ENCODE measurements at places on chromosomes 16 and 17.

DNA sequence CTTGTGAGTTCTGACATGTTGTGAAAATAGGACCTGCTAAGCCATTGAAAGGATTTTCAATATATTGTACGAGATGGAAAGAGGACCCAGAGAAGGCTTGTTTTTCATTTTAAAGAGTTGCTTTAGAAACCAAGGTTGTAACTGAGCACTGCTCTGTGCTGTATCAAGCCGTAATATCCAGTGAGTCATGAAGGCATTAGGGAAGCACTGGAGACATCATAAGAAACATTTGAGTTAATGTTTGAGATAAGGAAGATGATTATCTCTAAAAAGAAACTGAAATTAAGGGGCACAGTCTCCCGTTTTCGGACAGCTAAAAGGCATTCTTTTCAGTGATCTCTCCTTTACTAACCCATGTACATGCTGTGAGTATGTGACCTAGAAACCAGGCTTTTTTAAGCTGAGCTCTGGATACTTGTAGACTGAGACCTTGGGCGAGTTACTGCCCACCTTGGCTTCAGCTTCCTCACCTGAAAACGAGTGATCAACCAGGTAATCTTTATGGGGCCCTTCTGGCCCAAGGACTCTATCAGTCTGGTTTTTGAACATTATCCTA is 149.2 kb upstream of the TBX2 start:
- no peak for DNase-seq

DNA sequence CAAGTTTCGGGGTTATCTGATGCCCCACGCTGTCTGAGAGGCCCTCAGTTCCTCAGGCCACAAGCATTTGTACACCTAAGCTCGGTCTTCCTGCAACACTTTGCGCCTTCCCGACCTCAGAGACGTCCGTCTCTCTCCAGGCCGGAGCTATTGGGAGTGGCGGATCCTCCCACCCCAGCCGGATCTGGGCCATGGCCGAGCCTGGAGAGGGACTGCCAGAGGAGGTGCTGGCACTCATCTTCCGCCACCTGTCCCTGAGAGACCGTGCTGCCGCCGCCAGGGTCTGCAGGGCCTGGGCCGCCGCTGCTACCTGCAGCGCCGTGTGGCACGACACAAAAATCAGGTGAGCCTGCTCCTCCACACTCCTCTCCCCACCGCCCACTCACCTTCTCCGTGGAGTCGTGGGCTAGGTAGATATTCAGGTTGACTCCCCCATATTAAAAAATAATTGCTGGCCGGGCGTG is 1.9 kb downstream of the FBXL8 start:
- DNase-seq: no peak

DNA sequence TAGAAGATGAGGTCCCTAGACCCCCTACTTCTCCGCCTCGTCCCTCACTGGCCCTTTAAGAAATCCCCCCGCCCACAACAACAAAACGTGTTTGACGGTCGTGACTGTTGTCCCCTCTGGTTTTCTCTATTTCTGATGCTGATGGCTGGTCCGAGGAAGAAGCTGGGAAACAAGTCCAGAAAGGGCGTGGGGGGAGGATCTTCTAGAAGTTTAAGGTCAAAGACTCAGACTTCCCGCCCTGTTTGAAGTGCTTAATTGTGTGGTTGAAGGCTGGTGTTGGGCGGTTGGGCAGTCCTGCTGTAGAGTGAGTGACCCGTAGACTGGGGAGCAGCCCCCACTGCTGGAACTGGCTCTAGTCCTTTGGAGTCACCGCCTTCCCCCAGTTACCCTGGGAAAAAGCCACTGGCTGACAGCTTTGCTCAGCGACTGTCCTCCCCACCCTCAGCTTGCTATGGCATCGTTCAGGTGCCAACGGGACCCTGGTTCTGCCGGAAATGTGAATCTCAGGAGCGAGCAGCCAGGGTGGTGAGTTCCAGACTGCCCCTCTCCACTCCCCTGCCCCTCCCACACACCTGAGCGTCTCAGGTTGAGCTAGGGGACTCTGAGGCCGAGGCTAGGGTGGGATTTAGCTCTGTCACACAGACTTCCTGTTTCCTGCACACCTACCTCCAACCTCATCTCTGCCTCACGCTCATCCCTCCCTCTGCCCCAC is 1.6 kb downstream of the MLLT6 start:
- DNase-seq: no peak

DNA sequence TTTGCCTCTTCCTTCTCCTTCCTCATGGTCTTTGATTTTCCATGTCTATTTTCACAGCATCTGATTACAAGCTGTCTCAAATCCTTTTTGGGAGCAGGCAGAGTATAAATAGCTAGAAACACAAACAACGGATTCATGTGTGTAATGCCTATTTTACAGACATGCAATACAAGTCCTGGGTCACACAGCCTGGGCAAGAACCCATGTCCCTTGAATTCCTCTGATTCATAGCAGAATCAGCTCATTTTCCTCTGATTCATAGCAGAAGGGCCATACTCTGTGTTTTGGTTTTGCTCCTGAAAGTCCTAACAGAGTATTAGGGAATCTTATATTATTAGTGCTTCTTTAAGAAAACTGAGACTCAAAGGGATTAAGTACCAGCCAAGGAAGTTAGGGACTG is 71.3 kb downstream of the IRX5 start:
- no peak for DNase-seq

- peak; percentile 48 for DNase-seq
Measured at GRCh38 chr17:75033346-75034235, 13.2 kb downstream of the ATP5PD start.

- peak; percentile 67 for DNase-seq
Measured at GRCh38 chr16:22190081-22190775, 15.8 kb upstream of the EEF2K start.

DNA sequence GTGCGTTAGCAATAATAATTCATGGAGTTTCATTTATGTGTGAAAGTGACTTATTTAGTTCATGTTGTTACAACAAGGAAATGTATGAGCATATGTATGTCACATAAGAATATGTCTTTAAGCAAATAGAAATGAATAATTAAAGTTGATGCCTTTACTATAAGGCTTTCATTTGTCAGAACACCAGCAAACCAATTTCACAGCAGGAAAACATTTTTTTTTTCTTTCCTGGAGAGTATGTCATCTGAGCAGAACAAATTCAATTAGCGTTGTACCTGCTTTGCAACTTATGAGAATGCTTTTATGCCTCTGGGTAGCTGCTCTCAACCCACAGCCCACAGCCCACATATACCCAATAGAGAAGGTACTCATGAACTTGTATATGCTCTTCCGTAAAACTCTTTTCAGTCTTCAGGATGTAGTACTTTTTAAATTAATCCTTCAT is 26.3 kb upstream of the APOH start:
- DNase-seq: no peak

GRCh38 chr16:57284209-57284951 is at the start of gene PLLP:
Gene PLLP (minus strand): TSS chr16:57284672. CDS start chr16:57284540, 132 bp downstream.
- no peak for DNase-seq

GRCh38 chr17:63991611-63992010 is 6.5 kb upstream of the PRR29 start:
- DNase-seq: no peak

GRCh38 chr16:50282010-50282538 is 15.7 kb downstream of the ADCY7 start:
- peak; percentile 85 for DNase-seq

DNA sequence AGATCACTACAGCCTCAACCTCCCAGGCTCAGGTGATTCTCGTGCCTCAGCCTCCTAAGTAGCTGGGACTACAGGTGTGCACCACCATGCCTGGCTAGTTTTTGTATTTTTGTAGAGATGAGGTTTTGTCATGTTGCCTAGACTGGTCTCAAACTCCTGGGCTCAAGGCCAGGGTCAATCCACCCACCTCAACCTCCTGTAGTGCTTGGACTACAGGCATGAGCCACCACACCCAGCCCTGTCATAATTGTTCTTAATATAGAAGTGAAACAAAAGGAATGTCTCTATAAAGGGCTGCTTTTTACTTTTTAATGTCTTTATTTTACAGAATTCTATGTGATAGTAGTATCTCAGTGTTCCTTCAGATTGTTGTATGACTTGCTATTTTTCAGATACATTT is 345.2 kb upstream of the TBX2 start:
- DNase-seq: no peak

- DNase-seq: no peak
Measured at GRCh38 chr17:34285286-34285792, at the start of gene CCL11. Gene CCL11 (plus strand): TSS chr17:34285742. CDS start chr17:34285809, 67 bp downstream.

DNA sequence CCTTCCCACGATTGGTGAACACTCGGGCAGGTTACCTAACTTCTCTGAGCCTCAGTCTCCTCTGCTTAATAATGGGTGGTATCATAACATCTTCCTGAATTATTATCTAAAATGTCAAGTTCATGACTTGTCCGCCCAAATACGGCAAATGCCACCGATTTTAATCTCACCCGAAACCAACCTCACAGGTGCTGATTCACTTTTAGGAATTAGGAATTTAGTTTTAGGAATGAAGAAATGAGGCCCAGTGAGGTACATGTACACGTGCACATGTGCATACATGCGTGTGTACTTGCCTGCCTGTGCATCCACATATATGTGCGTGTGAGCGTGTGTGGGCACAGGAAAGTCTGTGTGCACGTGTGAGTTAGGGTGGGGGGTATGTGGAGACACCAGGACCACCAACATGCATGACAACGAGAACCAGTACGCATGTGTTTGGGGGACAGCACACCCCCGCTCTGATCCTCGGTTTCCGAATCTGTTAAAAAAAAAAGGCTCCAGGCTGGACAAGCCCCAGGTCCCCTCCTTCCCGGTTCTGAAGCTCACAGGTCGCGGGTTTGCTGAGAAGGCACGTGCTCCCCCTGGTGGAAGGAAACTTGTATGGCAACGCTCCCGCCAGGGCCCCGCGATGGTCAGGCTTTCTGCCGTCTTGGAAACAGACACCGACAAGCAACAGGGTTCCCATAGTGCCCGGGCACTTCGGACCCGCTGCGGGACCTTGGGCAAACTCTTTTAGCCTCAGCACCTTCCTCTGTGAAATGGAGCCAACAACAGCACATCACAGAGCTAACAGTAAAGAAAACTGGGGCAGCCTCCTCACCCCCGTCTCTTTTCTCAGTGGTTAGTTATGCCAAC is 219.2 kb downstream of the RBFOX3 start:
- DNase-seq: peak; percentile 72

DNA sequence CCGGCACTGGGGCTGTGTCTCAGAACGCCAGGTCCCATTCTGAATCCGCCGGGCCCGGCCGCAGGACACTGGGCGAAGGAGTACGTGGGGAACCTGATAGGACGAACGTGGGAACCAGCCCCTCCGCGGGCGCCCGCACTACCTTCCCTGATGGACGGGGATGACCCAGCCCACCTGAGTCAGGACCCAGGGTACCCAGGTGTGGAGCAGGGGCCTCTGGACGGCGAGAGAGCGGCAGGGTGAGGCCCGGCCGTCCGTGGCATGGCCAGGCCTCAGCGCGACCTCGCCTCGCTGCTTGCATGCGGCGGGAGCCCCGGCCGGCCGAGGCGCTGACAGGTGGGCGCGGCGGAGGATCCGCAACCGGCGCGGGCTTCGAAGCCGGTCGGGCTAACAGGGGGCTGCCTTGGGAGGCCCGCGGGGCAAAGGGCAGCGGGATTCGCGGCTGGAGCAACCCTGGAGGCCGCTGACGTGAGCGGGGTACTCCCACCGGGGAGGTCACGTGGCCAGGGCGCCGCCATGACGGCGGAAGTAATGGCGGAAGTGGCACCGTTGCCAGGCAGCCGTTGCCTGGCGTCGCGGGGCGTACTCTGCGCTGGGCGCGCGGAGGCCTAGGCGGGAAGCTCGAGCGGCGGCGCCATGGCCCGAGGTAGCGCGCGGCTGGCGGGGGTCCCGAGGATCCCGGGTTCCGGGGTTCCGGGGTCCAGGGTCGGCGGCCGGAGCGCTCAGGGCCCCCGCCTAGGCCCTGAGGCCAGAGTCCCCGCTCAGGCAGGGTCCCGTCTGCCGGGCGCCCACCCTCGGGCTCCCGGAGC is at the start of gene WDR90:
Gene WDR90 (plus strand): TSS at position 585 of the 809 bp plus-strand sequence. CDS start 52 bp downstream, at position 637.
- peak; percentile 100 for DNase-seq

DNA sequence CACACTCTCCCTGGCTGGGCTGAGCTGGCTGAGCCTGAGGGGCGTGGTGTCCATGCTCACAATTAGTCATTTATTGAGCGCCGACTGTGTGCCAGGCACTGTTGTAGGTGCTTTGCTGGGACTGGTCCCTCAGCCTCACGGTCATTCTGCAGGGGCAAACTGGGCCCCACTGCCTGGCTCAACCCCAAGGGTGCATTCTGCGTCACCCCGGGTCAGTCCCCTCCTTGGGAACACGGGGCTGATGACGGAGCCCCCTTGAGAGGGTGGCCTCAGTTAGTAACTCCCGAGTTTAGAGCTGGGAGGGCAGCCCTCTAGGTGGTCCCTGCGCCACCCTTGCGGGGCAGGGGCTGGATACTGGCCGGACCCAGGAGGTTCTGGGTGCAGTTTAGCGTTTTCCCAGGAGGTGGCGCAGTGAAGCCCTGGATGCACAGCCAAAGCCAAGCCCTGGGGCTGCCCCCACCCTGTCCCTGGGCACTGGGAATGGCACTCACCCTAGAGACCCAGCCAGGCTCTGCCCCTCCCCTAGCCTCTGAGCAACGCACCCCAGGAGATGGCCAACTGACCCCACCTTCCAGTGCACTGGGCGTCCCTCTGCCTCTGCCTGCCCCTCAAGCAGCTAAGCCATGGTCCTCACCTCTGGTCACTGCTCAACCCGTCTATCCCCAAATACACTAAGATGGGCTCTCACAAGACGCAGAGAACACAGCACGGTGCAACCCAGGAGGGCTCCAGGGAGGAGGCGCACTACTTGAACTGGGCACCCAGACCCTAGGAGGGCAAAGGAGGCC is 243.2 kb upstream of the GSE1 start:
- peak; percentile 75 for DNase-seq

GRCh38 chr17:76072148-76072858 is at the start of gene SRP68:
Gene SRP68 (minus strand): TSS chr17:76072517. CDS start chr17:76072491, 26 bp downstream.
- peak; percentile 93 for DNase-seq

DNA sequence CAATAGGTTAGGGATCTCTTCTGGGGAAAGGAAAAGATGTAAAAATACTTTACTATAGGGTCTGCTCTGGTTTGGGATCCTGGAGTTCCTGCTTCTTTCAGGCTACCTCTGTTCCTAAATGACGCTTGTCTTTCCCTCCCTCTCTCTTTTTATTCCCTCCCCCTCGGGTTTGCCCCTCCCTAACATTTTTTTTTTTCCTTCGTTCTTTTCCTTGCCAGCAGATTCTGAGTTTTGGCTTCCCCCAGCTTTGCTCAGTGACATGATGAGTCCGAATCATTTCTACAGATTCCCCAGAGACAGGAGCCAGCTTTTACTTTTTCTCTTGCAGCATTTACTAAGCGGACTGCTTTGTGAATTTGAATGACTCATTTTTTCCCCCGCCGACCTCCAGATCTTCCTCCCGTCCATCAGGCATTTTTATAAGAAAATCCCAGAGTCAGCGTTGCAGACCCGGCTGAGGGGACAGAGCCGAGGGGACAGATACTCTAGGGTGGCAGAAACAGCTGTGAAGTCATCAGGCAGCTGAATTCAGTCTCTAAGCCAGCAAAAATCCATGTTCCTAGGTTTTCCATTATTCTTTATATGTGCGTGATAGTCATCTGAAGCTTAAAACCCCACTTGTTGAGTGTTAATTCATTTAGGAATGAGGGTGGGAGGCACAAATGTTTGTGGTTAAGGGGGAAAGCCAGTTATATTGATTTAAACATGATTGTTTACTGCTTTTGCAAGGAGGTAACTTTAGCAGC is at the start of gene TMEM100:
Gene TMEM100 (minus strand): TSS at position 123 of the 746 bp plus-strand sequence. CDS start 1,794 bp downstream, outside the sequence.
- DNase-seq: no peak

Data from GM19239 (cell line).